ENCODE measurements at places on chromosomes 11 and 22. TPM values are rescaled to one million over a fixed set of nuclear protein-coding genes. Genes with fewer than 3 reads are reported as not detected.

Gene IRAG1
- 0.05 TPM for total RNA-seq

Gene SLC29A2
- total RNA-seq = 5.7 TPM

Gene GPHA2
- total RNA-seq = not detected

Gene WT1
- total RNA-seq = 6.0 TPM

Gene APOL5
- total RNA-seq = not detected

Gene IL17REL
- total RNA-seq = 0.08 TPM

Gene IPO7
- 76.4 TPM for total RNA-seq

Gene LRRC32
- total RNA-seq = 0.07 TPM

Gene NDUFA6
- total RNA-seq = 71.7 TPM

Gene MUC6
- total RNA-seq = not detected

Gene MFNG
- total RNA-seq = 2.5 TPM

Gene CREB3L1
- total RNA-seq = 5.5 TPM

Gene CACNA1I
- 0.03 TPM for total RNA-seq

Gene VWCE
- total RNA-seq = 0.61 TPM

Gene H19
- 16.3 TPM for total RNA-seq

Gene CASP5
- not detected for total RNA-seq

Gene IFITM1
- 0.56 TPM for total RNA-seq
